ENCODE measurements at places on chromosomes 12 and 14. TPM values are rescaled to one million over a fixed set of nuclear protein-coding genes. Genes with fewer than 3 reads are reported as not detected.

GRCh38 chr12:80168936-80169335, 69.6 kb downstream of the OTOGL start:
- no peak for DNase-seq

DNA sequence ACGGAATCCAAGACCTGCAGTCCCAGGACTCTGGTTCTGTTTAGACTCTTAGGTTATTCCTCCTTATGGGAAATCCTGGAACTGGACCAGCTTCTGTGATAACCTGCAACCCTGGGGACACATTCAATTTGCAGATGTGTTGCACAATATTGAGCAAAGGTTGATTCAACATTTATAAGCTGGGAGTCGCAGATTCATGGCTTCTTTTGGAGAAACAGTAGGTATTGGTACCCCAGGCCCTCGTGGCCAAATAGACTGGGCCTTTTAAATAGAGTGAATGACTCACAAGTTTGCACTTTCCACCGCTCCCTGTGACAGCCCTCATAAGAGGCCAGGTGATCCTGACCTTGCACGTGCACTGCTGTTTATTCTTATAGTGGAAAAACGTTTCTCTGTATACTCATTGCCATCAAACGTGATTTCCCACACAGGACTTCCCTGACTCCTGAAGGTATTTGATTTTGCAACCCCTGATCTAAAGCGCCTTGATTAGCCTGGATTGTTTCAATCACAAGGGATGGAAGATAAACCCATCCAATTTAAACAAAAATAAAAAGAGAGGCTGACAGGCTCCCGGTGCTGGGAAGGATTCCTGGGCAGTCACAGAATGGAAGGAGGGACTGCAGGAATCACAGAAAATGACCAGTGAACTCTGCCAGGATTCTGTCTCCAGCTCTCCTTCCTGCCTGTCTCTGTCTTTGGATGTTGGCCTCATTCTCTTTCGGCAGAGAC, 98.0 kb downstream of the VCPKMT start:
- peak; percentile 46 for DNase-seq

- DNase-seq = no peak
These were observed 442.4 kb upstream of the MGAT4C start for GRCh38 chr12:86698641-86698980.

The LRTM2 gene
- total RNA-seq = not detected

The CAPS2 gene
- total RNA-seq = 3.1 TPM

The CRADD gene
- 62.4 TPM for total RNA-seq

- DNase-seq = peak; percentile 75
These were observed 35.1 kb downstream of the CCDC85C start for GRCh38 chr14:99568567-99569560.

GRCh38 chr12:69042970-69043369, 110.0 kb upstream of the CPM start:
- DNase-seq = no peak

DNA sequence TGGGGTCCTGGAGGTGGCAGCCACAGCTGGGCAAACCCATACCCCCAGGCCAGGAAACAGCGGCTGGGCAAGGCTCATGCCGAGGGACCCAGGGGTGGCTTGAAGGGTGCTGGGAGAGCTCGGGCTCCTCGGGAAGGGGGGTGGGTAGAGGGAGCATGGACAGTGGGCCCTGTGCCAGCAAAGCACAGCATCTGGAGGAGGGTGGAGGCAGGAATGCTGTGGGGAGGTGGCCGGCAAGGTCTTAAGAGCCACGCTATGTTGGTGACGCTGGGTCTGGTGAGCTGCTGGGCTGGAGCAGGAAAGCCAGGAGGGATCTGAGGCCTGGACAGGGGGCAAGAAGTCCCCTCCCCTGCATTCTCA, 48.2 kb upstream of the DLK1 start:
- peak; percentile 34 for DNase-seq

The KRT80 gene
- total RNA-seq = 1.1 TPM

GRCh38 chr14:29054119-29054518, 287.5 kb downstream of the FOXG1 start:
- DNase-seq = no peak

The RAPGEF3 gene
- total RNA-seq = 71.5 TPM

DNA sequence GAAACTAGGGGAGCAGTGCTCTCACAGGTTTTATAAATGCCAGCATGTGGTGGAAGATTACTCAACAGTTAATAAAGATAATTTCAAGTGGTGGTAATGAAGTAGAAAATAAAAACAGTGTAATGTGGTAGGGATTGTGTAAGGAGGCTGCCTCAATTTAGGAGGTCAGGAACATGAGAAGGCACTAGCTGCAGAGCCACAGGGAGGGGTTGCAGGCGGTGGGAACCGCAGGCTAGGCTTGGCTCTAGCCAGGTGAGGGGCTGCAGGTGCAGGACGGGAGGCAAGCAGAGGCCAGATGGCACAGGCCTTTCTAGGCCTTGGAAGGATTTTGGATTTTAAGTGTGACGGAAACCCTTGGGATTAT, 768 bp downstream of the METTL25 start:
- no peak for DNase-seq

- no peak for DNase-seq
These were observed 30.8 kb downstream of the PAWR start for GRCh38 chr12:79659961-79660431.

GRCh38 chr12:8156845-8157244, at the start of gene ZNF705A:
ZNF705A (plus strand) TSS chr12:8157015; CDS start chr12:8172626, 15,611 bp downstream.
- no peak for DNase-seq

- DNase-seq = no peak
These were observed 242.0 kb downstream of the NEDD1 start for GRCh38 chr12:97148941-97149559.

- DNase-seq = no peak
These were observed 17.9 kb upstream of the P2RX7 start for GRCh38 chr12:121114806-121115205.

The ENDOU gene
- total RNA-seq = not detected

GRCh38 chr14:74478996-74479635, 14.0 kb downstream of the NPC2 start:
- no peak for DNase-seq

GRCh38 chr12:87676731-87677130, 352.5 kb downstream of the C12orf50 start:
- no peak for DNase-seq

The POTEM gene
- not detected for total RNA-seq

- no peak for DNase-seq
These were observed 100.1 kb downstream of the PAH start for GRCh38 chr12:102816816-102817434.

DNA sequence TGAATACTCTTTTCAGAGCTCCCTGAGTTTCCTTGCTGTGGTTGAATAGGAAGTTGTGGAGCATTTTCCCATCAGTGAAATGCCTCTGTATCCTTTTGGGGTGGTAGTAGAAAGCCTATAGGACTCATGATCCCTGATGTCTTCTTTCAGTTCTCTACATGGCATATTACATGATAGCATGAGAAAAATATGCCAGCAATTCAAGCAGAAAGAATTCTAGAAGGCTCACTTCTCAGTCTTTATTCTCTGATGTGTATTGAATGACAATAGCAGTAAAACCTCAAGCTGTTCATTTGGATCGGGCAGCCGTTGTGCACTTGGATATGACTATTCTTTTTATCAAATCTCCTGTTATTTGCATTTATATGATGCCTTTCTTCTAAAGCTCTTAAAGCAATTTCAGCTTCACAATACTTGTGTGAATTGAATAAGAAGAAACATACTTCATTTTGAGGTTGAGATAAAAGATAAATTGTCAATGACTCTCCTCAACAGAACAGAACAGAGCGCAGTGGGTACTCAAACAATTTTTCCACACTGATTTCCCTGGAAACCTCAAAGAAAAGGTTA, 251.5 kb upstream of the FBXO33 start:
- no peak for DNase-seq
